ENCODE measurements at places on chromosomes 1 and 21. TPM values are rescaled to one million over a fixed set of nuclear protein-coding genes. Genes with fewer than 3 reads are reported as not detected.

- no peaks in the 10 kb centered on the region for H3K27me3 ChIP-seq
- H3K4me3 ChIP-seq = peak overlapping the region; percentile 68
- H3K27ac ChIP-seq = peak overlapping the region; percentile 95
- peaks cover 42% of the 10 kb centered on the region for H3K4me1 ChIP-seq
- H3K36me3 ChIP-seq = peaks cover 2% of the 10 kb centered on the region
These were observed 13.2 kb upstream of the UMODL1 start for GRCh38 chr21:42057851-42058437.

GRCh38 chr1:236568285-236568894, 35.9 kb downstream of the HEATR1 start:
- H3K4me1 ChIP-seq = peaks cover 2% of the 10 kb centered on the region
- H3K27me3 ChIP-seq = no peaks in the 10 kb centered on the region
- H3K4me3 ChIP-seq = no peak overlapping the region
- H3K36me3 ChIP-seq = peaks cover 30% of the 10 kb centered on the region

- H3K27ac ChIP-seq = no peak overlapping the region
- DNase-seq = no peak
- peaks cover 18% of the 10 kb centered on the region for H3K36me3 ChIP-seq
- H3K27me3 ChIP-seq = no peaks in the 10 kb centered on the region
- H3K4me1 ChIP-seq = peaks cover 48% of the 10 kb centered on the region
These were observed 62.2 kb upstream of the SLC44A3 start for GRCh38 chr1:94757931-94758330.

The NCF2 gene
- total RNA-seq = 0.67 TPM

DNA sequence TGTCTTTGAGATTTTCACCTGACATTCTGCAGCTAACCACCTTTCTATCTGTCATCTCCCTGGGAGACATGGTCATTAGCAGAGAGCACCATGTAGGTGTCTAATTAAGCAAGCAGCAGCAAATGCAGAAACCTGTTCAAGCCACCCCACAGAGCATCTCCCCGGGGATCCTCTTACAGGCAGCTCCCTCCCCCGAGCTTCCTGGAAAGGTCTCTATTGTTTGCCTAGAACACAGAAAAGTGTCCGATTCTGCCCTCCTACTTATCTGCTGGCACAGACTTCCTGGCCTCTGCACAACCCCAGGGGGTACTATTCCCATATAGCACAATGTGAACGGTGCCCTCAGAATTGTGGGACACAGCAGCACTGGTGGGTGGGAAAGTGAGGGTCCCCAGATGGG, 46.1 kb downstream of the PLEKHA6 start:
- H3K27me3 ChIP-seq = no peaks in the 10 kb centered on the region
- H3K4me1 ChIP-seq = peaks cover 15% of the 10 kb centered on the region
- peak overlapping the region; percentile 71 for H3K4me3 ChIP-seq
- H3K27ac ChIP-seq = peak overlapping the region; percentile 86

DNA sequence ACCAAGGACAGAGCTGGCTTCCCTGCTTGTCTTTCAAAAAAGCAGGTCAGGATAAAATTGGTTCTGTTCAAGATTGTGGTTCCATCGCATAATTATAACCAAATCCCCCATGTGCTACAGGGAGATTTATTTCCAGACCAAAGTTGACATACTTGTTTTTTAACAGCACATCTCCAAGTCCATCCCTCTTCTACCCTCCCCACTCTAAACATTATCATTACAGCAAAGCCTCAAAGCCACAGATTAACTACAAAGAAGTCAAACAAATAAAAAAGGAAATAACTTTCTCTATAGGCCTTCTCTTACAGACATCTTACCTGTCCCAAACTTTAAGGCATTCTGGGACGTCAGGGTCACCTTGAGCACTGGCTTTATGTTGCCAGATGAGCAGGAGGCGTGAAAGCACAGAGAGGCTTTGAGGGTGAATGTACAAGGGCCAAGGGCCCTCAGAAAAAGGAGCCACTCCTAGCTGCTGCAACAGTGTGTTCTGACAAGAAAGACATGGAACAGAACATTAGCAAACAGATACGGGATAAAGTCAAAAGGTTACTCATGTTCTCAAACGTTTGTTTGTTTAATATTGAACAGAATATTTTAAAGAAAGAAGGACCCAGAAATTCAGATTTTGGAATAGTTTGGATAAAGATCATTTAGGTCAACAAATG, 31.2 kb downstream of the UBR4 start:
- H3K4me3 ChIP-seq = no peak overlapping the region
- DNase-seq = no peak
- H3K36me3 ChIP-seq = peaks cover 31% of the 10 kb centered on the region
- H3K27ac ChIP-seq = no peak overlapping the region
- H3K4me1 ChIP-seq = no peaks in the 10 kb centered on the region

The KLHDC8A gene
- 0.36 TPM for total RNA-seq

DNA sequence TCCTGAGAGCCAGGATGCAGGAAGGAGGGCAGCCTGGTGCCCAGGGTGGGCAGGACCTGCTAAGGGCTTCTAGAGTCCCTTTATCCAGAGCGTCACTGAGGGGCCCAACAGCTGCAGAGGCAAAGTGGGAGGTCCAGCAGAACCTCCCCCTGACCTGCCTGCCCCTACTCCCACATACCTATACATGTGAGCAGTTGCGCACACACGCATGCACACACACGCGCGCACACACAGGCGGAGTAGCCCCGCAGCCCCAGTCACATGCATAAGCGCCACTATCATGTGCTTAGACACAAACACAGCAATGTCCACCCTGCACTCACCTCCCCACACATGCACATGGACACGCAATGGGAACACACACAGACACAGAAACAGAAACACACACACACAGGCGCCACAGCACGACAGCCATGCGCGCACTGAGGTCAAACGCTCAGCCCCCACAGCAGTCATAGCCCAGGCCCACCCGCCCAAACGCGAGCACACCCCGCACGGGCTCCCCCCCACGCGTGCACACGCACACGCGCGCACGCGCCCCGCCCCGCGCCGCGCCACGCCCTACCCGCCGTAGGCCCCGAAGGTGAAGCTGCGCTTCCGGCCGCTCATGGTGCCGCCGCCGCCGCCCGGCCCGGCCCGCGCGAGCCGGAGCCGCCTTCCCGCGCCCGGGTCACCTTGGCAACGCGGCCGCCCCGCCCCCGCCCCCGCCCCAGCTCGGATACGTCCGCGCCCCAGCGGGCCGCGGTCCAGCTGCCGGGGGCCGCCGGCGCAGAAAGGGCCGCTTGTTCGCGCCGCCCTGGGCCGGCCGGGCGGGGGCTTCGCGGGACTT, 17.7 kb downstream of the RAP1GAP start:
- DNase-seq = no peak
- no peaks in the 10 kb centered on the region for H3K36me3 ChIP-seq
- peak overlapping the region; percentile 80 for H3K4me3 ChIP-seq
- H3K27me3 ChIP-seq = peaks cover 36% of the 10 kb centered on the region
- peaks cover 7% of the 10 kb centered on the region for H3K4me1 ChIP-seq
- H3K27ac ChIP-seq = peak overlapping the region; percentile 17

- peak overlapping the region; percentile 91 for H3K27ac ChIP-seq
- H3K27me3 ChIP-seq = peaks cover 12% of the 10 kb centered on the region
- H3K4me3 ChIP-seq = no peak overlapping the region
- H3K36me3 ChIP-seq = no peaks in the 10 kb centered on the region
- no peak for DNase-seq
These were observed 40.3 kb upstream of the COL18A1 start for GRCh38 chr21:45364468-45365185.

- H3K4me3 ChIP-seq = no peak overlapping the region
- DNase-seq = no peak
- H3K27me3 ChIP-seq = peaks cover 22% of the 10 kb centered on the region
- peaks cover 1% of the 10 kb centered on the region for H3K4me1 ChIP-seq
- H3K27ac ChIP-seq = no peak overlapping the region
These were observed 300.0 kb downstream of the HHIPL2 start for GRCh38 chr1:222247811-222248310.

DNA sequence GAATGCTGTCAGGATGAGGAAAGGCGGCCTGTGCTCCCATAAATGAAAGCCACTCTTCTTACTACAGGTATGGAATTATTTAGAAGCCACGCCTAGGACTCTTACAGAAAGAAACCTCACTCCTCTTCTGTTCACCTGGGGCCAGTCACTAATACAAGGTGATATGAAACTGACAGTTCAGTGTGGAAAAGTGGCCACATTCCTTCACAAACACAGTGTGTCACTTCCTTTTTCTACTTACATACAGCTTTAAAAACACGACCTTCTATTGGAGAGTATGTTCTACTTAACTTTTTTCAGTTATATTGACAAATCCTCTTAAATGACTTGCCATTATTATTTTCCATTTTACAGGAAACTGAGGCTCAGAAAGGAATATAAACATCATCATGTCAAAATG, 163.1 kb downstream of the PCNX2 start:
- peaks cover 3% of the 10 kb centered on the region for H3K4me1 ChIP-seq
- no peak for DNase-seq
- no peak overlapping the region for H3K27ac ChIP-seq

The OR2C3 gene
- not detected for total RNA-seq

DNA sequence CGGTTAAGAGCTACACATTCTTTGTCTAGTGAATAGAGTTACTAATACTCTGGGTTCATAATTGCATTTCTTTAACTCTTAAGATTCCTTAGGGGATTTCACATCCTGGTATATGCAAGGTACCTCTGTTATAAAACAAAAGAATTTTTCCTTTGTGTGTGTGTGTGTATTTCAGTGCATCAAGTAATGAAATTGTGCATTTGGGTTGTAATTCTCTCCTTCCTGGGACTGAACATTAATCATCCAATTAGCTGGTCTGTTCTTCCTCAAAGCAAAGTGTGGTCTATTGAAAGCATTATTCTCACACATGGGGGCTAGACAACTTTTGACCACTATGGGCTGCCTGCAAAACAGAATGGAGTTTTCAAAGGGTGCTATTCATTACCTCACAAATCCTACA, 74.0 kb downstream of the ZC3H11B start:
- H3K4me3 ChIP-seq = no peak overlapping the region
- no peak for DNase-seq
- no peaks in the 10 kb centered on the region for H3K36me3 ChIP-seq
- no peaks in the 10 kb centered on the region for H3K27me3 ChIP-seq

The NR1I3 gene
- not detected for total RNA-seq

- no peak for DNase-seq
- H3K4me3 ChIP-seq = no peak overlapping the region
- no peaks in the 10 kb centered on the region for H3K27me3 ChIP-seq
- peaks cover 2% of the 10 kb centered on the region for H3K4me1 ChIP-seq
These were observed 164.8 kb downstream of the TPR start for GRCh38 chr1:186210258-186210657.

- peaks cover 13% of the 10 kb centered on the region for H3K27me3 ChIP-seq
- peak; percentile 43 for DNase-seq
- peaks cover 10% of the 10 kb centered on the region for H3K4me1 ChIP-seq
- H3K27ac ChIP-seq = peak overlapping the region; percentile 92
These were observed 3.4 kb upstream of the CASQ2 start for GRCh38 chr1:115771847-115772457.

The LORICRIN gene
- total RNA-seq = not detected

DNA sequence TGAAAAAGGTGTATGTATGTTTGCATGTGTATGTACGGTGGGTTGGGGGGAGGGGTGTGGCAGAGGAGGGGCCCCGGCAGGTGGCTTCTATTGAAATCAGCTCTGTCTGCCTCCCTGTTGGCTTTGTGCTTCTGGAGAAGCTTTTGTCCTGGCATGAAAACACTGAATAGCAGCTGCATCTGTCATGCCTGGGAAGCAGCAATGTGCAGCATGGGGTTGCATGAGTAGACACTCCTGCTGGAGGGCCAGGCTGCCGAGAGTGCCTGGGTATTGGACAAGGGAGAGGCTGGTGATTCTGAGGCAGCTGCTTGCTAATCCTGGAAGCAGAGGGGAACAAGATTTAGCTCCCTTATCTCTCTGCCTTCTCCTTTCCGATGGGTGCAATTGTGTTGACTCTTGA, 20.5 kb downstream of the MAPKAPK2 start:
- no peak overlapping the region for H3K4me3 ChIP-seq
- H3K36me3 ChIP-seq = no peaks in the 10 kb centered on the region
- H3K27me3 ChIP-seq = no peaks in the 10 kb centered on the region
- DNase-seq = no peak
- peak overlapping the region; percentile 76 for H3K27ac ChIP-seq
- H3K4me1 ChIP-seq = peaks cover 50% of the 10 kb centered on the region

GRCh38 chr1:24551960-24552571, 3.8 kb upstream of the NCMAP start:
- H3K27ac ChIP-seq = peak overlapping the region; percentile 56
- DNase-seq = no peak

The FAM151A gene
- total RNA-seq = not detected
